ENCODE measurements at places on chromosomes 7 and 10.

- DNase-seq: no peak
Measured at GRCh38 chr10:2899246-2899951, 167.9 kb upstream of the PFKP start.

DNA sequence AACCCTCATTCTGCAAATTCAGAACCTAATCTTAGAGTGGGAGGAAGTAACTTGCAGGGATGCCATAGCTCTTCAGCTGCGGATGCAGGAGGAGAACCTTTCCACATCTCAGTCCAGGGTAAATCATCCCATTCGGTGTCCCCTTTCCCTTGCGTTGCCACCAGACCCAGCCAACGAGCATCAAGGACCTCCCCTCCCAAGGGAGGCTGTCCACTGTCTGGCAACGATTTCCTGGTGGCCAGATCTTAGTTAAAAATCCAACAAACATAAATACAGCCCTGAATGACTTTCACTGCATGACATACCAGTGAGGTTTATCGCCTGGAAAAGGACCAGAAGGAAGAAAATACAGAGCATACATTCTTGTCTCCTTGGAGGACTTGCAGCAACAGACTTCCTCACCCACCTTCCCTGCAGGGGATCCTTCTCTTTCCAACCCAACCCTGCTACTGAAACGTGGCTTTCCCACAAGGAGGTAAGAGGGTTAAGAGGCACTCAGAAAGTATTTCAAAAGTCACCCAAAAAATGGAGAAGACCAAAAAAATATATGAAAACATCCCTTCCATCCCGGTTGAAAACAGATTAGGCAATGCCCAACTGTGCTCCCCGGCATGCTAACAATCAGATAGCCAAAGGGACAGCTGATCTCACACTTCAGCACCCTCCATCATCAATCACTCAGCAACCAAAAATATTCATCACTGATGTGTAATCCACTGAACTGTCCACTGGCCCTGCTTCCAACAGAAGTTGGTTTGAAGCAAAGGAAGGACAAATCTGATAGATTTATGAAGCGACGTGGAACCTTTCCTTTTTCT lies 206.6 kb downstream of the TNS3 start:
- no peak for DNase-seq

- no peak for DNase-seq
Measured at GRCh38 chr10:131211559-131211958, 100.0 kb downstream of the TCERG1L start.

DNA sequence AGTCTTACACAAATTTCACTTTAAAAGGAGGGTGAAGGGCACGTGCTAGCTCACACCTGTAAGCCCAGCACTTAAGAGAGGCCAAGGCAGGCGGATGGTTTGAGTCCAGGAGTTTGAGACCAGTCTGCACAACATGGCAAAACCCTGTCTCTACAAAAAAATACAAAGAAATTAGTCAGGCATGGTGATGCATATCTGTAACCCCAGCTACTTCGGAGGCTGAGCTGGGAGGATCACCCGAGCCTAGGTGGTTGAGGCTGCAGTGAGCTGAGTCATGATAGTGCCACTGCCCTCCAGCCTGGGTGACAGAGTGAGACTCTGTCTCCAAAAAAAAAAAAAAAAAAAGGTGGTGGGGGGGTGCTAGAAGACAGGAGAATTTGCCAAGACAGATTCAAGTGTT lies 237.3 kb upstream of the KLF14 start:
- peak; percentile 48 for DNase-seq

DNA sequence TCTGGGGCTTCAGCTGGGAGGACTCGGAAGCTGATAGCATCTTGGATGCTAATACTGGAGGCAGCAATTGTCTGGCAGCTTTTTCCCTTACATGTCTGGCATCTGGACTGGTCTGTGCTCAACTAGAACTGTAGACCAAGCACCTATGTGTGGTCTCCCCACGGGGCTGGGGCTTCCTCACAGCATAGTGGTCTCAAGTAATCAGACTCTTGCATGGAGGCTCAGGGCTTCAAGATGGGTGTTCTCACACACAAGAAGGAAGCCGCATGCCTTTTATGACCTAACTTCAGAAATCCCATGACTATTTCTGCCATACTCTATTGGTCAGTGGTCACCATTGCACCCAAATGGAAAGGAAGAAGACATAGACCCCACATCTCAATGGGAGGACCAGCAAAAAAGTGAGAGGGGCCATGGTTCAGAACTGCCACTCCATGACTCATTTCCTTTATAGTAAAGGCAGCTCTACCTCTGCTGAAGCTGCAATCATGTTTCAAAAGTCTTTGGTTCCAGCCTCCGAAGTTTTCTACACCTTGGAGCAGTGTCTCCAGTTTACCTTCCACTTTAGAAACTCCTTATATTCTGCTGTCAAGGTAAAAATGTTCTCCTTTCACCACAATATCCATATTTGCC lies 14.7 kb downstream of the AOC1 start:
- no peak for DNase-seq
